ENCODE measurements at places on chromosomes 6 and 20.

GRCh38 chr6:153858529-153858928 lies 180.5 kb upstream of the OPRM1 start:
- no peak for DNase-seq

DNA sequence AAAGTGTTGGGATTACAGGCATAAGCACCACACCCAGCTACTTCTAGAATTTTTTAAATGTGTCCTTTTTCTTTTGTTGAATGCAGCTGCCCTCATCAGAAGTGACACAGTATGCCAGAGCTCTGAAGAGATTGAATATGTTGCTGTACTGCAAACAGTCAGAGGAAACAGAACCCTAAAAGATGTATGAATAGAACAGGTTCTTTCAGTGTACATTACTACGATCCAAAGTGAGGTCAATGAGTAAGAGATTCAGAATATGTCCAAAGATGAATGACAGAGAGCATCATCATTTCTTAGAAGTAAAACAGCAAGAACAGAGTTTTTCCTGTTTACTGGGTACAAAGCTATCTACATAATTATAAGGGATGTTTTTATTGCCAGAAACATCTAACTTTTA lies 268.5 kb downstream of the NRN1 start:
- no peak for DNase-seq

GRCh38 chr6:8100159-8100854 lies 2.0 kb downstream of the EEF1E1 start:
- DNase-seq, result no peak

DNA sequence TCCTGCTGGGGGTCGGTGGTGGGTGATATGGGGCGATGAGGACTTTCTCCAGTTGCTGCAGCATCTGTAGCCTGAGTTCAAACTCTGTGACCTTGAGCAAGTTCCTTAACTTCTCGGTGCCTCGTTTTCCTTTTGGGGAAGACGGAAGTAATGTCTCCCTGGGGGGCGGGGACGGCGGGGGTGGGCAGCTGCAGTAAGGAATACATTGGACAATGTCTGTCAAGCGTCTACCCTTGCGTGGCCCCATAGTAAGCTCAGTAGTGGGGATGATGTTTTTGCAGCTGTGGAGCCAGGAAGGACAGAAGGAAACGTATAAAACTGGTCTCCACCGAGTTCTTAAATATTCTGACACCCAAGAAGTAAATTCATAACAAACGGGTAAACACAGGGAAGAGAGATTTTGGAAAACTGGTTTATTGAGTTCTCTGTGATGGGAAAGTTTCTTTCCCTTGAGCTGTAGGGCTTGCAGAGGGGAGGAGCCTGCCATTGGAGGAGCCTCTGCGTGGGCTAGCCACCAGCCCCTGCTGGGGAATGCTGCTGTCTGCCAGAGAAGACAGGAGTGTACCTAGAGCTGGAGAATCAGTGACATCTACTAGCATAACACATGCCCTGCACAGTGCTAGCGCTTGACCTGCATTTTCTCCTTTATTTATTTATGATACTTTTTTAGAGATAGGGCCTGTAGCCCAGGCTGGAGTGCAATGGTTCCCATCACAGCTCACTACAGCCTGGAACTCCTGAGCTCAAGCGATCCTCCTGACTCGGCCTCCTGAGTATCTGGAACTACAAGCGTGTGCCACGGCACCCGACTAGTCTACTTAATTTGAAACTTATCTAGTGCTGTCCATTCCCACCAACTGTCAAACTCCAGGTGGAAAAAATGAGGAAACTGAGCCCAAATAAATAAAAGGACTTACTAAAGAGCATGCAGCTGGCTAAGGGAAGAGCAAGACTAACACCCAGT lies 1.2 kb upstream of the ACSS1 start:
- no peak for DNase-seq

DNA sequence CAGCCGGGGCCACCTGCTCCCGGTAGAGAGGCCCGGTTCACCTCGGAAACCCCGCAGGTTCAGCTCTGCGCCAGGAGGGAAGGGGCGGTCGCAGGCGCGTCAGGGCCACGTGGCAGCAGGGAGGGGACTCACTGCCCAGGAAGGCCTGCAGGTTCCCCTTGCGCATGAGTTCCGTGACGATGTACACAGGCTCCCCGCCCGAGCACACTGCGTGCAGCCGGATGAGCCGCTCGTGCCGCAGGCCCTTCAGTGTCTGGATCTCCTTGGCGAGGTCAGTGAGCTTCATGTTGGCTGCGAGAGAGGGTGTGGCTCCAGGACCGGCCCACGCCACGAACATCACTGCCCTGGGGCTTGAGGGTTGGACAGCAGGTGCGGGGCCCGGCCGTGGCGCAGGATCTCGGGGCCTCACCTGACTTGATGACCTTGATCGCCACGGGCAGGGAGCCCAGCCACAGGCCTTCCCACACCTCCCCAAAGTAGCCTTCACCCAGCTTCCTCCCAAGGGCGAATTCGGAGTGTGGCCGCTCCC lies 4.9 kb upstream of the PTK6 start:
- no peak for DNase-seq

- DNase-seq, result no peak
Observed at GRCh38 chr6:170405311-170405975, 98.9 kb downstream of the FAM120B start.

DNA sequence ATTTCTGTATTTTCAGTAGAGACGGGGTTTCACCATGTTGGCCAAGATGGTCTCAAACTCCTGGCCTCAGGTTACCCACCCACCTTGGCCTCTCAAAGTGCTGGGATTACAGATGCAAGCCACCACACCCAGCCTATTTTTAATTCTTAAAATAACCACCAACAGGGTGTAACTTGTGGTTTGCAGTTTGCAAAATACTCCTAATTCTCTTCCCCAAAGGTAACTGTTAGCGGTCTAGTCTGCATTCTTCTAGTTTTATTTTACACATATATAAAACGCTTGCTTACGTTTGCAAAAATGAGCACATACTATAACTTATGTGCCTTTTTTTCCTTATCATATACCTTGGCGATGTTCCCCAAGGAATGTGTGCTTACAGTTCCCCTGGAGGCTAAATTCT lies 25.6 kb upstream of the CHMP4B start:
- DNase-seq, result no peak

DNA sequence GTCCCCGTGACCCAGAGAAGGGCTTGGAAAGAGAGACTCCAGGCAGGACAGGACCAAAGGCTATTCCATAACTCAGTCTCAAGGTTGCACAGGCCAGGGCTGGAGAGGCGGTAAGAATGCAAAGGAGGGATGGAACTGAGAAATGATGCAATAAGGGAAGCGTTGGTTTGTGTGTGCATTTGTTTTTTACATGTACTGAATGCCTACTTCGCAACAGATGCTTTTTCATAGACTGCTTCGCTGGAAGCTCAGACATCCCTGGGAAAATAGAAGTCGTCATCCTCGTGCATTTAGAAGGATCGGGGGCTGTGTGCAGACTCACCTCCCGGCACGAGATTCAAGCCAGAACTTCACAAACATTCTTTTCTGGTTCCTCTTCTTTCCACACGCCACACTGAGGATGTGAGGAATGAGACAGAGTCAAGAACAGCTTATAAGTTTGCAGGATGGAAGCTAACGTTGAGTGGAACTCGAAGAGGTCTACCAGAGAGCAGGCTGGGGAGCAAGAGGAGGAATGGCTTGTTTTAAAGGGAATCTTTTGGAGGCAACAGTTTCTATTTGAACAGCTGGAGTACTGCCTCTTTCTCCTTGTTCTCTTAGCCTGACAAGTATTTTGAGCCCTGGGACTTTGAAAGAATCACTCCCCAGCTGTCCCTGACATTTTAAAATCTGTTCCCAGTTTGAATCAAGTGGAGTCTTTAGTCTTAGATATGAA lies 19.3 kb upstream of the LY86 start:
- DNase-seq, result no peak

- no peak for DNase-seq
Observed at GRCh38 chr6:39819676-39820075, 27.5 kb downstream of the DAAM2 start.

- DNase-seq, result no peak
Observed at GRCh38 chr6:43742931-43743632, 26.9 kb upstream of the VEGFA start.

DNA sequence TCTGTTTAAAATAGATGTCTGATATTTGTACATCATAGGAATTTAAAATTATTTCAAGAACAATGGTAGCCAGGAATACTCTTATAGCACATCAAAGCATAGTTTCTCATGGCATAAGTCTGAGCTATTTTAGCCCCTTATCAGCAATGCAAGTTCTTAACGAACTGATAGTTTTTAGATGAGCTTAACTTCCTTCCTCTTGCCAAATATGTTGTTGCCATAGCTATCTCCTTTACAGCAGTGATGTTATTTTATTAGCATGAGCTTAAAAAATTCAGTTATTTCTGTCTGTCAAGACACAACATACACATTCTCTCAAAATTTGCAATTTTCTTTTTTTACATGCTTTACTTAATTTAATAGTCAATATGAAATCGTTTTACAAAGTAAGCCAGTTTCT lies 867.2 kb downstream of the PHF3 start:
- no peak for DNase-seq

DNA sequence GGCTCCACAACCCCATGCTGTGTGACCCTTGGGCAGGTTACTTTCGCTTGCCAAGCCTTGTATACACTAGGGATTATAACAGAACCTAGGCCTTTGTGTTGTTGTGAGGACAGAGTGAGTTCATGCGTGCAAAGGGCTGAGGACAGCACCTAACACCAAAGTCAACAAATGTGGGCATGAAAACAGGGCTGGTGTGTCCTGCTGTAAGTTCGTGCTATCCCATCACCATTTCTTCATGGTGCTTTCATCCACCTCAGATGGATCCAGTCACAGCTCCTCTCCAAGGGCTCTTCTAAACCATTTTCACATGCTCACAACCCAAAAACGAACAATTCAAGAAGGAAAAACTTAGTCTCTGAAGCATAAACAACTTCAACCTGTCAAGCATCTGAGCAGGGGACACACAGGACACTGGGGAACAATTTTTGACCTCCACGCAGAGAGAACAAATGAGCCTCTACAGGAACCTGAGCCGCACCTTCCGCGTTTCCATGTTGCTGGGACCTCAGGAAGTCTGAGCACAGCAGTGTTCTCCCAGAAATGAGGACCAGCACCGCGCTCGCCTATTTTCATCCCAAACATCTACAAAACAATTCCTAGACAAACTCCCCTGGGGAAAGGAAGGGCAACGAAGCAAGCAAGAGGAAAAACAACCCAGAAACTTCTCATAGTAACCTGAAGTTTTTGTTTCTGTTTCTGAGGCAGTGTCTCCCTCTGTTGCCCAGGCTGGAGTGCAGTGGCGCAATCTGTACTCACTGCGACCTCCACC lies 3.1 kb downstream of the LRP11 start:
- DNase-seq, result no peak

GRCh38 chr6:166515072-166515810 lies 71.2 kb downstream of the RAMACL start:
- no peak for DNase-seq

DNA sequence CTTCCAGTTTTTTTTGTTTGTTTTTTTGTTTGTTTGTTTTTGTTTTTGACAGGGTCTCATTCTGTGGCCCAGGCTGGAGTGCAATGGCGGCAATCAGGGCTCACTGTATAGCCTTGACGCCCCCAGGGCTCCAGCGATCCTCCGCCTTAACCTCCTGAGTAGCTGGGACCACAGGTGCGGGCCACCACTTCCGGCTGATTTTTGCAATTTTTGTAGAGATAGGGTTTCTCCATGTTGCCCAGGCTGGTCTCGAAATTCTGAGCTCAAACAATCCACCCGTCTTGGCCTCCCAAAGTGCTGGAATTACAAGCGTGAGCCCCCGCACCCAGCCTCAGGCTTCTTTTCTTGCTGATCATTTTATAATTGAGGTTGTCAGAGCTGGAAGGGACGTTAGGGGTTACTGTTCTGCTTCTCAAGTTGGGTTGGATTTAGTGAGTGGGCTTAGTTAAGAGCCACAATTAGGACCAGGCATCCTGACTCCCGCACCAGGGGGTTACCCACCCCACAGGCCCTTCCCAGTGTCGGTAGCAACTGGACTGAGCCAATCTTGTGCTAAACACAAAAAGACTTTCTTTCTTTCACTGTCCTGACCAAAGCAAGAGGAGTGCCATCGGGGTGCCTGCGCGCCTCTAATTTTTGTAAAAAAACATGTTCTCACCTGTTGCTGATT lies 13.1 kb upstream of the ZSCAN9 start:
- no peak for DNase-seq

GRCh38 chr6:7138046-7138531 lies 30.3 kb downstream of the RREB1 start:
- no peak for DNase-seq

GRCh38 chr6:163356324-163356723 lies 58.2 kb upstream of the QKI start:
- DNase-seq, result no peak

DNA sequence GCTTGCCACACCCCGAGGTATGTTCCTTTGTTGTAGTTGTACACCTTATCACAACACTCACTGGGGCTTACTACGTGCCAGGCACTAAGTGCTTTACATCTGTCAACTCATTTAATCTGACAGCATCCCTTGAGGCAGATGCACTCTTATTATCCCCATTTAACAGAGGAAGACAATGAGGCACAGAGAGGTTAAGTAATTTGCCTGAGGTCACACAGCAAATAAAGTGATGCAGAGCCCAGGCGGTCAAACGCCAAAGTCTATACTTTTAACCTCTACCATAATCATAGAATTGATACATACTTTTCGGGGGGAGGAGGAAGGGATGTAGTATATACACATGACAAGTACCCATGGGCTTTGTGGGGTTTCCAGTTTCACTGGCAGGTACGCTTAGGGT lies 37.7 kb downstream of the MDFI start:
- no peak for DNase-seq
